ENCODE measurements at places on chromosomes 1 and 21. TPM values are rescaled to one million over a fixed set of nuclear protein-coding genes. Genes with fewer than 3 reads are reported as not detected.

Gene SH2D5
- 6.2 TPM for total RNA-seq

DNA sequence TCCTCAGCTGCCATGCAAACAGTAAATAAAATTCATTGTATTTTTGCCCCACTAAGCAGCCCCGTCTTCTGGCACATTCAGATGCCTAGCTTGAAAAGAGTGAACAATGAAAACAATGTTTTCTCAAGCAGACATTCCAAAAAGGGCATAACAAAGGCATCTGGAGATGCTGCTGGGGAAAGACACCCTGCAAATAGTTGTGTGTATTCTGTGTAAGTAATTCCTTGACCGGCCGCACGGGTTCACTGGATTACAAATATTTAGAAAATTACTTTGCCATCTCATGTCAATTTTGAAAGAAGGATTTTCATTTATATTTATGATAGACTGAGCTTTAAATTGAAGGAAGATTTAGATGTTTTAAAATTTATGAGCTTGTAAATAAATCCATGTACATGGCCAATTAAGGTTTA lies 142.2 kb downstream of the SLC45A1 start:
- peak; percentile 32 for ATAC-seq

Gene RBBP5
- total RNA-seq, result 15.5 TPM

DNA sequence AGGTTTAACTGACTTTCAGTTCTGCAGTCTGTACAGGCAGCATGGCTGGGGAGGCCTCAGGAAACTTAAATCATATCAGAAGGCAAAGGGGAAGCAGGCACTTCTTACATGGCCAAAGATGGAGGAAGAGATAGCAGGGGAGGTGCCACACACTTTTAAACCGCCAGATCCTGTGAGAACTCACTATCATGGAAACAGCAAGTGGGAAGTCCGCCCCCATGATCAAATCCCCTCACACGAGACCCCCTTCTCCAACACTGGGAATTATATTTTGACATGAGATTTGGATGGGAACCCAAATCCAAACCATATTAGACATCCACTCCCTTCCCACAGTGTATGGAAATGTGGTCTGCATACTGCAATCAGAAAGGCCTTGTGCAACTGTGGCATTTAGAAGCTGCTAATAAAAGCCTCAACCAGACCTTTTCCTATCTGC lies 148.2 kb downstream of the FCRL5 start:
- no peak for ATAC-seq

DNA sequence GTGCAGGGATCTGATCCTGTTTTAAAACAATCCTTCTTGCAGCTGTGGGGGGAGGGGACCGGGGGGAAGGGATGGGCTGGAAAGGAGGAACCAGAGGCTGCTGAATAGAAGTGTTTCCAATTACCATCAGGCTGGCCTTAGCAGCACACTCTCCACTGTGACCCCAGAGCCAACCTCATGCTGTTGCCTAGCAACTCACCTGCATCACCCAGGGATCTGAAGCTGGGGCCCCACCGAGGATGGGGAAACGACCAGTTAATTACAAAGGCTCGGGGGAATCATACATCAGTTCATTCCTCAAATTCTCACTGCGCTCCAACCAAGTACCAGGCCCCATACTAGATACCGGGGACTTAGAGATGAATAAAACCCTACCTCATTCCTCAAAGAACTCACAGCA lies 11.9 kb upstream of the GPX7 start:
- no peak for ATAC-seq

GRCh38 chr1:86828024-86828423 lies 85.9 kb downstream of the SELENOF start:
- ATAC-seq, result no peak

Gene KCNK2
- 36.3 TPM for total RNA-seq

Gene CENPF
- total RNA-seq, result 236 TPM

- no peak for ATAC-seq
Observed at GRCh38 chr1:147502760-147503159, 38.5 kb upstream of the BCL9 start.

- ATAC-seq, result no peak
Observed at GRCh38 chr21:36354918-36355680, 30.1 kb upstream of the CHAF1B start.

GRCh38 chr1:17309426-17310067 lies 1.6 kb downstream of the PADI4 start:
- ATAC-seq, result peak; percentile 33

Gene DIRAS3
- 3.2 TPM for total RNA-seq

- no peak for ATAC-seq
Observed at GRCh38 chr1:185825556-185825955, 91.4 kb downstream of the HMCN1 start.

Gene ZNF695
- total RNA-seq, result 3.8 TPM

Gene NGF
- total RNA-seq, result 0.19 TPM

Gene GRIK3
- total RNA-seq, result 20.8 TPM

DNA sequence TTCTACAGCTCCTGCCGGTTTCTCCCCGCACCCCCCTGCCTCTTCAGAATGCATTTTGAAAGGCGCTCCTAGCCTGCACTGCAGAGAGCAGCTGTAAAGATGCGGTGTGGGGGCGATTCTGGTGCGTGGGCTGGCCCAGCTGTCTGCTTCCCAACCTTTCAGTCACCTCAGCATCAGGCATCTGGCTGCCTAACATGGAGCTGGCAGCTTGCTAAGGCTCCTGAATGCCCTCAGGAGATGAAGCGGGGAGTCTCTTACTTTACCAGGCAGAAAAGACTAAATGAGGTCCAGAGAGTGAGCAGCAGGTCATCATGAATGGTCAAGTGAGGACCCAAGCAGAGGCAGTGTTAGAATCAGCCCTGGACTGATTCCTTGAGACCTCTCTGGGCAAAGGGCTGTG lies 8.7 kb downstream of the IER5 start:
- peak; percentile 7 for ATAC-seq

GRCh38 chr1:169508432-169509338 lies 22.9 kb upstream of the SLC19A2 start:
- no peak for ATAC-seq

DNA sequence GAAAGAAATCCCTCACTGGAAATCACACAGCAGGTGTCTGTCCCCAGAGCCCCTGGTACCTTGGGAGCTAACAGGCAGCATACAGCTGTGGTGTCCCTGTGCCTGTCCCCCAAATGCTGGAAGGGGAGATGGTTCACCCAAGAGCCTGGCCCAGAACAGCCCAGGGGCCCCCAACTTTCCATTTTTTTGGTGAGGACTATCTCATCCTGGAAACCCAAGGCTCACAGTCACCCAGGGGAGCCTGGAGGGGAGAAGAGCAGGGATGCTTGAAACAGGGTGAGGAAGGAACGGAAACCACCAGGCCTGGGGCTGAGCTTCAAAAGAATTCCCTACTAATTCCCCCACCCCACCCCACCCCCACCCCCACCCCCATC lies 3.6 kb downstream of the SDC3 start:
- no peak for ATAC-seq

- no peak for ATAC-seq
Observed at GRCh38 chr1:3986686-3987218, 86.7 kb upstream of the C1orf174 start.

Gene IGFN1
- 0.38 TPM for total RNA-seq

DNA sequence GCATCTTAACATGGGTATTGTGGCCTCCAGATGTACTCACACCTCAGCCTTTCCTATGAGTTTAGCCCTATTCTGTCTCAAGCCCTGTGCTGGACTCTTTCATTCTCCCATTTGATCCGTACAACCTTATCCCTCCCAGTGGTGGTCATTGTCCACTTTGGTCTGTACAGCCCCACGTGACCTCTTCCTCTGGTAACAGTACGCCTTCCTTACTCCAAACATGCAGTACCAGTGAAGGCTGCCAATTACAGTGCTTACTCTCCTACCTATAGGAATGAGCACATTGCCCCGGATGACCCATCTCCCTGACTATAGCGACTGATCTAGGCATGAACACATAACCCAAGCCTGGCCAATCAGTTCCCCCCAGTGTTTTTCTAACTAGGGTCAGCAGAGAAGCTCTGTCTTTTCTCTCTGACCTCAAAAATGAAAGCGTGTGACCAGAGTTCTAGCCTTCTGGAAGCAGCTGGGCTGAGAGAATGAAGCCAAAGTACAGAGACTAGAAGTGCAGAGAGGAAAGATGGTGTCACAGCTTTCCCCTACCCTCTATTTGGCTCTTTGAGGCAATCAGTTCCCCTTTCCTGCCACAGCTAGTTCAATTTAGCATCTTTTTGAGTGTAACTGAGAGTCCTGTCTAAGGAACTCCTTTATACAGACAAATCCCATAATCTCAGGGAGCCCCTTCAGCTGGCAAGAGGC lies 9.9 kb upstream of the QSOX1 start:
- no peak for ATAC-seq

GRCh38 chr1:205965036-205965884 lies 22.0 kb upstream of the SLC26A9 start:
- peak; percentile 80 for ATAC-seq

Gene RGL1
- 113 TPM for total RNA-seq

GRCh38 chr1:61812916-61813315 lies 70.6 kb downstream of the PATJ start:
- no peak for ATAC-seq

Gene FAM72C
- not detected for total RNA-seq

Gene KRTAP13-2
- total RNA-seq, result 0.29 TPM

GRCh38 chr1:220550811-220551399 lies 23.0 kb downstream of the MARK1 start:
- no peak for ATAC-seq

Gene CHRNB2
- 0.92 TPM for total RNA-seq

Gene ASCL5
- total RNA-seq, result 5.2 TPM
